ENCODE measurements at places on chromosomes 6 and 20.

DNA sequence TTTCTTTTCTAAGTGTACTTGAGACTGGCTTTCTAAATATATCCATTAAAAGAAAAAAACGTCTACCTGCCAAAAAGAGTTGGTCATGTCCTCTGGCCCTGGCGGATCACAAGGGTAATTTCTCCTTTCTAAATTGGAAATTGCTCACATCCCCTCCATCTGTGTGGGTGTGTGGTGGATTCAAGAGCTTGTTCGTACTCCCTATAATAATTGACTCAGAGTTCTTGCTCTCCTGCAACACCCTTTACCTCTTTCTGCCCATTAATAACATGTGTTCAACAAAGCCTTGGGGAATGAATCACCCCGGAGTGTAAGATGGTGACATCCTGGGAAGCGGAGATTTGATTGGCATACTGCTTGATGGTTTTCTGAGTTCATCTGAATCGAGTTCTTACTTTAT lies 263.8 kb downstream of the ALDH8A1 start:
- no peak for DNase-seq

GRCh38 chr20:8248051-8248450 lies 116.0 kb downstream of the PLCB1 start:
- DNase-seq: no peak

GRCh38 chr6:35494161-35494563 lies 2.7 kb downstream of the TEAD3 start:
- DNase-seq: no peak

DNA sequence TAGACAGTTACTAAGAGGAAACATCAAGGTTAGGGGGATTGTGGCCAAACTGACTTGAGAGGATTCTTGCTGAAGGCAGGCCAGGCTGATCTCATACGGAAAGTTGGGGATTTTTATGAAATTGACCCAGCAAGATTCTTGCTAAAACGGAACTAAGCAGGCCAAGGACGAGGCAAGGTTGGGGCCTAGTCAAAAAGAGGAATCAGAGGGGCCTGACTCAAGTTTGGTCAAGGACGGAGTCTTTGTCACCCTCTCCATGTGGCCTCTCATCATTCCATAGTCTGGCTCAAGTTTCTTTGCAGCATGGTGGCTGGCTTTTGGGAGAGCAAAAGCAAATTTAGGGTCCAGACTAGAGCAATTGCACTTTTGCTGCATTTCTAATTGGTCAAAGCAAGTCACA lies 7.9 kb upstream of the HECA start:
- DNase-seq: no peak

GRCh38 chr6:16999491-17000436 lies 102.1 kb upstream of the STMND1 start:
- no peak for DNase-seq

DNA sequence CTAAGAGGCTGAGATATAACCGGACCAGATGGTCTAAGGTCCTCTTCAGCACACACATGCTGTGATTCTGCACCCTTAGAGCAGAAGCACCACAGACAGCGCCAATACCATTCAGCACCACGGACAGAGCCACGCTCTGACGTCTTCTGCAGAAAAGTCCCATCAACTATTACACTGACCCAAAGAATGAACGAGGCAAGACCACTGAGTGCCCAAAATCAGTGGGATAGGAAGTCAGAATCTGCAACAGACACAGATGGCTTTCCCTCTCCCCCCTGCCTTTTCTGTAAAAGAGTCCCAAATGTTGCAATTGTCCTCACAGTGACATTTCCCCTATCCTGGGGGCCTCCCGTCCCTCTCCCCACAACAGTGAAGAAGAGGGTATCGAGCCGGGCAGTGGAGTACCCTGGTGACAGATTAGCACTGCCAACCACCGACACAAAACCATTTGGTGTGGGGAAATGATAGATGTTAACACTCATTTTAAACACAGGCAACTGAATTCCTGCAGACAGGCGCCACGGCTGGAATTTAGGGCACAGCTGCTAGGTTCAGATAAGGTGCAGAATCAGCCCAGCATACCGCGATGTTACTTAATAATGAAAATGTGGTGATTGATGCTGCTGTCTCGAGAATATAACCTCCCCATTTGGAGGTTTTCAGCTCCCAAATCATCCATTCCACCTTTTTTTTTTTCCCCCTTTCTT lies 66.6 kb upstream of the CTNNBL1 start:
- peak; percentile 85 for DNase-seq

DNA sequence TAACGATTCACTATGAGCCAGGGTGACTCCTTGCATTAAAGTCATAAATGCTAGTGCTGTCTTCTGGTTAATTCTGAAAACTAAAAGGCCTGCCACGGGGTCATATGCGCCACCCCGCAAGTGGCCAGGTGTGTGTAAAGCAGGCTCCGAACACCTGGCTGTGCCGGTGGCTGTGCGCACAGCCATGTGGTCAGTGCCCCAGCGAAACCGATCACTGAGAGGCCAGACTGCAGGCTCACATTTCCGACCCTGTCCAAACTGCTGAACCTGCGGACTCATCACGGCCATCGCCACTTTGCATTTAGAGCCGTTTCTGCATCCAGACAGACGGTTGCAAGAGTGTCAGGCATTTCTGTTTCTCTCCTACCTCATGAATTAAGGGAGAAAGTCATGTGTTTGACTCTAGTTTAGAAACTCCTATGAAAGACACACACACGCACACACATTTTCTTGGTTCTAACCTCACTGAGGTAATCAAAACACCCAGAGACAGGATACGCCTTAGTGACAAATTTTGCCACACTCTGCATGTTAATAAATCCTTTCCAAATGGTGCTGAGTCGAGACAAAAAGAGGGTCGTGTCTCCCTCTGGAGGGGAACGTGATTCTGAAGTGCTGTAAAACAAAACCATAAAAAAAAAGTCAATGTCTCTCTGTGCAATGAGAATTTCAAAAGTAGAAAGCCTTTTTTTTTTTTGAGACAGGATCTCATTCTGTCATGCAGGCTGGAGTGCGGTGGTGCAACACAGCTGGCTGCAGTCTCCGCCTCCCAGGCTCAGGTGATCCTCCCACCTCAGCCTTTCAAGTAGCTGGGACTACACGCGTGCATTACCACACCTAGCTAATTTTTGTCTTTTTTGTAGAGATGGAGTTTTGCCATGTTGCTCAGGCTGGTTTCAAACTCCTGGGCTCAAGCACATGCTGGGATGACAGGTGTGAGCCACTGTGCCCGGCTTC lies 31.0 kb upstream of the TCFL5 start:
- no peak for DNase-seq

DNA sequence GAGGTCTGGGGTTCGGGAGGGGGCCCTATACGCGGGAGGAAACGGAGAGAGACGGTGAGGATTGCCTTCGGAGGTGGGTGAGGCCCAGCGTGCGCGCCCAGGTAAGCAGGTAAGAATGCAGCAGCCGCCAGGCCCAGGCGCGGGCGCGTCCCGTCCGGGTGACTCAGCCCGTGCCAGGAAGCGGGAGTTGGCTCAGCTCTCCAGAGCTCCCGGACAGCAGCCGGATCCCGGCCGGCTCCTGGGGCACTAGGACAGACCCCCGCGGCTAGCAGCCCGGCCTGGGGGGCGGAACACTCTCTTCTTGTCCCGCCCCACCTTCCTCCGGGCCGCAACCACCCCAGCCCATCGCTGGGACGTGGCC lies 1.5 kb upstream of the MDFI start:
- no peak for DNase-seq

DNA sequence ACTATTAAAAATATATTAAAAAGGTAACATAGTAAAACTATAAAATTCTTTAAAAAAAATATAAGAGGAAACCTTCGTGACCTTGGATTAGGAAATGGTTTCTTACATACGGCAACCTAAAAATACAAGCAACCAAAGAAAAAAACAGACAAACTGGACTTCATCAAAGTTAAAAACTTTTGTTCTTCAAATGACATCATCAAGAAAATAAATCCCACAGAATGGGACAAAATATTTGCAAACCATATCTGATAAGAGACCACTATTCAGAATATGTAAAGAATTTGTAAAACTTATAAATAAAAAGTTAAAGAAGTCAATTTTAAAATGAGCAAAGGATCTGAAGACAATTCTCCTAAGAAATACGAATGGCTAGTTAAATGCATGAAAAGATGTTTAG lies 110.0 kb downstream of the ATG5 start:
- DNase-seq: no peak

- DNase-seq: no peak
These were observed 52.0 kb downstream of the ADGRF1 start for GRCh38 chr6:46990031-46990644.

DNA sequence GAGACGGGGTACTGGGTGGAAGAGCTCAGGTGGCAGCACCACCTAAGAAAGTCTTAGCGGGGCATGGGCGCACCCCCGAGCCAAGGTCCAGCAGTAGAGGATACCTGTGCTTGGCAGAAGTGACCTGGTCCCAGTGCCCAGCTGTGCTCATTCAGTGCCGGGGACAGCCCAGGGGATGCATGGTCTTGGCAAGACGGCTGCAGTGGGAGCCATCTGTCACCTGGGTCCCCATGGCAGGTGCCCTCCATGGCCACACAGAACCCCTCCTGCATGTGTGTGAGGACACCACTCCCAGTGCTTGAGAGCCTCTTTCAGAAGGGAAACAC lies 664.7 kb downstream of the QKI start:
- no peak for DNase-seq

DNA sequence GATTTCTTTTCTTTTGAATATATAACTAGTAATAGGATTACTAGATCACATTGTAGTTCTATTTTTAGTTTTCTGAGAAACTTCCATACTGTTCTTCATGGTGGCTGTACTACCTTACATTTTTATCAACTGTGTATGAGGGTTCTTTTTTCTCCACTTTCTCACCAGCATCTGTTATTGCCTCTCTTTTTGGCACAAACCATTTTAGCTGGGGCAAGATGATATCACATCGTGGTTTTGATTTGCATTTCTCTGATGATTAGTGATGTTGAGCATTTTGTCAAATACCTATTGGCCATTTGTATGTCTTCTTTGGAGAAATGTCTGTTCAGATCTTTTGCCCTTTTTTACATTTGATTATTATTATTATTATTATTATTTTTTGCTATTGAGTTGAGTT lies 86.1 kb upstream of the TCF21 start:
- DNase-seq: no peak

DNA sequence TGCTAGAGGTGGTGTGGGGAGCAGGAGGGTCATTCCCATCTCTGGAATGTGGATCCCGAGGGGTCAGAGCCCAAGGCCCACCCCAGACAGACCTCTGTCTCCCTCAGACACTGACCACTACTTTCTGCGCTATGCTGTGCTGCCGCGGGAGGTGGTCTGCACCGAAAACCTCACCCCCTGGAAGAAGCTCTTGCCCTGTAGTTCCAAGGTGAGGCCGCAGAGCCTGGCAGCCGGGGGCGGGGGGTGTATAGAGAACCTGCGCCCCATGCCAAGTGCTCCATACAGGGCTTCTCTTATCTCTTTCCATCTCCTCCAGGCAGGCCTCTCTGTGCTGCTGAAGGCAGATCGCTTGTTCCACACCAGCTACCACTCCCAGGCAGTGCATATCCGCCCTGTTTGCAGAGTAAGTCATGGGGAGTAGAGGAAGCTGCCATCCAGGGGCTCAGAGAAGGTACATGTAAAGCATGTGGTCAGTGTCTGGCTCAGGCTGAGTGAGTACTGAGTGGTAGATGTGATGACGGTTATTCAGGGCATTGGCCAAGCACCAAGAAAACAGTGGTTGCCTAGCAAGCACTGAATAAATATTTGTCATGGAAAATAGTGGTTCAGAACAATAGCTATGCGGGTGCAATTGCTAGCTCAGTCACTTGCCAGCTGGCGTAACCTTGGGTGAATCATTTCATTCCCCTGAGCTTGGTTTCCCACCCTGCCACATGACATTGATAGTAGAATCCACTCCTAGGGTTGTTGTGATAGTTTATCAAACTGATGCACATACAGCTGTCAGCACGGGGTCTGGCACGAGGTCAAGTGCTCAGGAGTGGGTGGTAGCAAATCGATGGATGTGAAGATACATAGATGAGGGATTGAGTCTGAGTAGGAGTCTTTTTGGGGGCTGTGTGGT lies 3.5 kb downstream of the PIGT start:
- DNase-seq: no peak

DNA sequence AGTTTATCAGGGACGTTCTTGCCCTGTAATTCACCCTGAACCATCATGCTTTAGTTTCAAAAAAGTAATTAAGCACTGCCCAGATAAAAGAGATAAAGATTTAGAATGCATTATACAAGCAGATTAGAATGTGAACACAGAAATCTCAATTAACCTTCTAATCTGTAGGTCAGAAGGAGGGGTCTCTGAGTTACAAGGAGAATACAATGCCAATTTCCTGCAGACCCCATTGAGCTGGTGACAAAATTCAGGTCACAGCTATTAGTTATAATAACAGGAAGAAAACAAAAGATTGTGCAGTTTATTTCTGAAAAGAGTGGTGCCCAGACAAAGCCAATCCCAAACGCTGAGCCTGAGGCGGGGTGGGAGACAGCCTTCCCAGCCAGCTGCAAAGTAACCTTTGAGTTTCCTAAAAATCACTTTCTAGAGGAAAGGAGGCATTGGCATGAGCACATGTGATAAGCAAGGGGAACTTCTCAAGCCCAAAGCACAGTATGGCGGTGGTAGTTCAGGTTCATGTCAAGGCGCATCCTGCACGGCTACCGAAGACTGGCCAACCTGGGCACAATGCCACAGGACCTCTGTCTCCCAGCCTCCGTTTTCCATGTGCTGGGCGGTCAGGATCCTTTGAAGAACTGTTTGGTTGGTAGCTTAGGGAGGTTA lies 192.5 kb downstream of the TTLL2 start:
- no peak for DNase-seq

DNA sequence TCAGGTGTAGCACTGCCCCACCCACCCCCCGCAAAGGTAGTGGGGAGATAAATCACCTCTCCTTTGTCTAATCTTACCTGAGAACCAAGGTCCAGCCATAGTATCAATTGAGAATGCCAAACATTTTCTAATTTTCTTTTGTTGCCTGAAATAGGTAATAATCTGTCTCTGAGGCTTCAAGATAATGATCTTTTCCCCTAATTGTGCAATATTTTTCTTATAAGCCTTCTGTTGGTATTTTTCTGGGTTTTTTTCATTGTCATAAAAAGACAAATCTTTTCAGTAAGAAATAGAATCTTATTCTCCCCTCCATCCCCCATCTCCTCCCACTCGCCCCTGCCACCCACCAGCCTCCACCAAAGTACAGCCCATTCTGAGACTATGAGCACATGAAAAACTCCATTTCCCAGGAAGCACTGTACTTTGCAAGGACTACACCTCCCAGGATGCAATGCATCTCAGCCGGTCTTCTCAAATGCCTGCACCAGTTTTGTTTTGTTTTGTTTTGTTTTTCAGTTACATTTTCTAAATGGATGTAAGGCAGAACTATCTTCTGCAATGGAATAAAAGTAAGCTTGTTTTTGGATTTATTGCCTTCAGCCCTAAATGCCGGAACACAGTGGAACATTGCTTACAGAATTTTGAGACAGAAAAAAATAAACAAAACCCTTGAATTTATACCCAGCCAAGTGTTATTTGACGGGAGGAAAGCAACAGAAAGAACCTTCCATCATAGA lies 268.0 kb downstream of the TFAP2A start:
- DNase-seq: peak; percentile 78

GRCh38 chr20:37977786-37978185 lies 55.5 kb downstream of the TTI1 start:
- no peak for DNase-seq

- DNase-seq: peak; percentile 17
These were observed 4.3 kb downstream of the HLA-DMB start for GRCh38 chr6:32936239-32937152.

- no peak for DNase-seq
These were observed 7.9 kb downstream of the RPS6KA2 start for GRCh38 chr6:166618866-166619761.
